T-helper 1 cell (primary cell): ENCODE measurements at places on chromosomes 2 and 18.

- DNase-seq = no peak
Observed at GRCh38 chr18:34951625-34952379, 89.4 kb upstream of the MAPRE2 start.

DNA sequence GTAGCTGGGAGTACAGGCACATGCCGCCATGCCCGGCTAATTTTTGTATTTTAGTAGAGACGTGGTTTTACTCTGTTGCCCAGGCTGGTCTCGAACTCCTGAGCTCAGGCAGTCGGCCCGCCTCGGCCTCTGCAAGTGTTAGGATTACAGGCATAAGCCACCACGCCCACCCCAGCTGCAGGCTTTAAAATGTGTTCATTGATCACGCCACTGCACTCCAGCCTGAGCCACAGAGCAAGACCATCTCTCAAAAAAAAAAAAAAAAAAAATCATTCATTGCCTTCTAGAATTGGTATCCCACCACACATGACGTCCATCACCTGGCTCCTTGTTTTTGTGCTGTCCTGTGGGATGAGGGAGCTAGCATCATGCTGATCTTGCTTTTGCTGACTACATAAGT is 127.4 kb downstream of the VIT start:
- DNase-seq = no peak

GRCh38 chr2:48148841-48149430 is 242.6 kb upstream of the FBXO11 start:
- no peak for DNase-seq

DNA sequence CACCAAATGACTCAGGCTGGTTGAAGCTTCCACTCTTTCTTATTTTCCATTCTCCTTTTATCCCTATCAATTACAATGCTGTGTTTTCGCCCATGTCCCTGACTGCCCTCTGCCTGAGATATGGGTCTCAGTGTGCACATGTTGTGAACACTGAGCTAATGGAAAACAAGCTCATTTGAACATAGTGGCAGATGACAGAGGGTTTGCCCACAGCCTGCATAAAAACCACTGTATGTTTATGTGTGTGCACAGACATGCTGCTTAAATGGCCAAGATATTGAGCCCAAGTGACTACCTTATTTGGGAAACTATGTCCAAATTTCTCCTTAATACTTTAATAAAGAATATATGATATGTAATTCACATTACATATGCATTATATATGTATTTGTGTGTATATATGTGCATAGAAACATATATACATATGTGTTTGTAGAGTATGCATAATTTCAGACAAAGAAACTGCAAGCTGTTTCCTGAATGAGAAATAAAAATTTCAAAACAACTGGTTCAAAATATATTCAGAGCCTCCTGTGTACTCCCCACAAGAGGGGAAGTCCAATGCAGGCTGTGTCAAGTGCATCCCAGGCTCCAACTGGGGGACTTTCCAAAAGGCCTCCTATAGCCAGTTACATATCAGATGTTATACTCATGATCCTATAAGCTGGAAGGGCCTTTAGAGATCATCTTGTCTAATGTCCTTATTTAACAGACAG is 92.7 kb upstream of the CD302 start:
- DNase-seq = no peak

DNA sequence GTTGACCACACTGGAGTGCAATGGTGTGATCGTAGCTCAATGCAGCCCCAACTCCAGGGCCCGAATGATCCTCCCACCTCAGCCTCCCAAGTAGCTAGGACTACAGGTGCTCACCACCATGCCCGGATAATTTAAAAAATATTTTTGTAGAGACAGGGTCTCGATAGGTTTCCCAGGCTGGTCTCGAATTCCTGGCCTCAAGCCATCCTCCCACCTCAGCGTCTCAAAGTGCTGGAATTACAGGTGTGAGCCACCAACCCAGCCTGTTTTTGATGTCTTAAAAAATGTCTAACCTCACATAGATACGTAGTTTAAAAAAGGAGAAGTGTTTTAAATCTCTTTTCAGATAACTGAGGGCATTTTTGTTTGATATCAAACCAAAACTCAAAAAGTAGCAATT is 37.6 kb downstream of the IMPA2 start:
- DNase-seq = no peak

DNA sequence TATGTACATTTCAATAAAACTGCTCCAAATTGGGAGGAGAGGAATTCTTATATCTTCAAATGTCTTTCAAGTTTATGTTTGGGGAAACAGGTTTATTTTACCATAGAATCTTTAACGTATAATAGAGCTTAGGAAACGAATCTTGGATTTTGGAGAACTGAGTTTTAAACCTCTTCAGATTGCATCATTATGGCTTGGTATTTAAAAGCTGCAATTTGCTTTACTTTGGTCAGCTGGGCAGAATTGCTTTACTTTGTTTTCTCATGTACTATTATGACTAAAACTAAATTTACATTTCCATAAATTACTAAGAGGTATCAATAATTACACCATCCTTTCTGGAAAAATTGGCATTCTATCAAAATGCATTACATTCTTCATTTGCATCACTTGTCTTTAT is 54.6 kb downstream of the BAZ2B start:
- DNase-seq = no peak

- no peak for DNase-seq
Observed at GRCh38 chr2:133819906-133820305, 251.6 kb upstream of the NCKAP5 start.

GRCh38 chr2:88654714-88655113 is 27.4 kb upstream of the EIF2AK3 start:
- no peak for DNase-seq

DNA sequence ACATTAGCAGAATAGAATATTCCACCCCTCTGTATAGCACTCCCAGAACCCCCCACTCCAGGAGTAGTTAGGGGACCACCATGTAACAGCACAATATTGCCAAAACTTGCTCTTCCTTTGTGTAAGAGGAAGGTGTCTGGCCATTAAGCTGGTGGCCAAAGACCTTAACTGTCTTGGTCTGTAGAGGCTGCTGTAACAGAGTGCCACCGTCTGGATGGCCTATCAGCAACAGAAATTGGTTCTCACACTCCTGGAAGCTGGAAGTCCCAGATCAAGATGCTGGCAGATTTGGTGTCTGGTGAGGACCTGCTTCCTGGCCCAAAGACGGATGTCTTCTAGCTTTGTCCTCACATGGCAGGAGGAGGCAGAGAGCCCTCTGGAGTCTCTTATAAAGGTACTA is 61.6 kb upstream of the TGFA start:
- no peak for DNase-seq

GRCh38 chr2:161905389-161906046 is 168.5 kb downstream of the DPP4 start:
- no peak for DNase-seq

GRCh38 chr2:20314562-20315501 is 35.8 kb downstream of the PUM2 start:
- DNase-seq = no peak

DNA sequence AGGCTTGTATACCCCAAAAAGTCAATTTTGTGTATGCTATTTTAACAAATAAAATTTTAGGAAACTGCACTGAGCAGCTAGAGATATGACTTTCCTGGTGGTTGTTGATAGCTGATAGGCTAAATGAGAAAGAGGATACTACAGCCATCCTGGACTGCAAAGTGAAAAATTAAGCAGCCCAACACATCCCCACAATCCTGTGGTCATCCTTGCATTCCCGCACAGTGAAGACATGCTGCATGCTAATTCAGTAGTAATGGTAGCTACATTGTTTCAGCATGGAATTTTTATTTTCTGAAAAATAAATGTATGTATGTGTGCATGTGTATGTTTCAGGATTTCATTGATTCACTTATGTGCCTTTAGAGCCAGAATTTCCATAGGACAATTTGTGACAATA is 124.2 kb upstream of the CCDC68 start:
- no peak for DNase-seq

DNA sequence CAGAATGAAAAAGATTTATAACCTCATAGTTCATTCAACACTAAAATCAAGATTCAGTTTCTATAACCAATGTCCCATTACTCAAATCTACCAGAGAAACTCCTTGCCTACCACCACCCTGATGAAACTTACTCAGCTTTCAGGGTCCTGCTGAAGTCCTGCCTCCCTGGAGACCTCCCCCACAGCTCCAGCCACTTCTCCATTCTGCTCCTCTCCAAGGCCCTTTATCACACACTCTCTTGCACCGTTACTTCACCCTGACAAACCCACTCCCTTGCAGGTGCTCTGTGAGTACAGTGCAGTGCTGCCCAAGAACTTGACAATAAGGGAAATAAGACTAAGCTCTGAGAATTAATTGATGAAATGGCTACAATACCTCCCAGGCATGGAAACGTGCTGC is 83.5 kb upstream of the CDCA7 start:
- no peak for DNase-seq

DNA sequence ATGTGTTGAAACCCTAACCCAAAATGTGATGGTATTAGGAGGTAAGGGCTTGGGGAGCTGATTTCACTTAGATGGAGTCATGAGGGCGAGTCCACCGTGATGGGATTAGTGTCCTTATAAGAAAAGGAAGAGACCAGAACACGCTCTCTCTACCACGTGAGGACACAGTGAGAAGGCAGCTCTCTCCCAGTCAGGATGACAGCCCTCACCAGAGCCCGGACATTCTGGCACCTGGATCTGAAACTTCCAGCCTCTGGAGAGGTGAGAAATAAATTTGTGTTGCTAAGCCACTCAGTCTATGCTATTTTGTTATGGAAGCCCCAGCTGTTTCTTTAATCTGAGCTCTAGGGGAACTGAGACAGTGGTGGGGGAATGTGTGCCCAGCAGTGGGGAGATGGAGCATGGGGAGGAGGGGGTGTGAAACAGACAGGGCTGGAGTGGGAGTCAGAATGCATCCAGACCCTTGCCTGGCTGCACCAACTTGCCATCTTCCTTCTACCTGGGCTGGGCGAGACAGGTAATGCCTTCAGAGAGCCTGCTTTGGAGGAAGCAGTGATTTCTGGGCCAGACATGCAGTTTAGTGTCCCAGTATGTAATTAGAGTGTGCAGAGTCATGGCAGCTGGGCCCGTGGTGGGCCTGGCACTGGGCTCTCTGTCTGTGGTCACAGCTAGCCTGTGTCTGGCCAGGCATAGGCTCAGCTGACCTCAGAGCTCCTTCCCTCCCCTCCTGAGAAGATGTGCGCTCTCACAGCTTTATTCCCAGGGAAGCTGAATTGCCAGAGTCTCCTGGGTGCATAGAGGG is 38.1 kb downstream of the RHOB start:
- no peak for DNase-seq
